ENCODE measurements at places on chromosomes 1 and 21. TPM values are rescaled to one million over a fixed set of nuclear protein-coding genes. Genes with fewer than 3 reads are reported as not detected.

DNA sequence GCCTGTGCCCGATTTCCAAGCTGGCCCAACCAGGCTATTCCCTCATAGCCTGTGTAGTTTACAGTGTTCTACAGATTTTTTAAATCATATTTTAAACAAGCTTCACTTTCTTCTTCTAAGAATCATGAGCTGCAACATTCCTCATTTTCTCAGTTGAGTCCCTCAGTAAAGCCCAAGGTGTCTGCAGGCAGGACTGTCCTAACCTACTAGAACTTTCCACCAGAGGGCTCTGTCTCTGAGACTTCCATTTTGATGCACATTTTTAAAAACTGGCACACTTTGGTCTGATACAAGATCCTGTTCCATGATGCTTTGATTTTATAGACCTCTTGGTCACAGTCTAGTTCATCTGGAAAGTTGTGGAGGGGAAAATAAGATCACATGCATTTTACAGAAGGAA is 21.6 kb upstream of the SLAMF6 start:
- peak; percentile 52 for DNase-seq

DNA sequence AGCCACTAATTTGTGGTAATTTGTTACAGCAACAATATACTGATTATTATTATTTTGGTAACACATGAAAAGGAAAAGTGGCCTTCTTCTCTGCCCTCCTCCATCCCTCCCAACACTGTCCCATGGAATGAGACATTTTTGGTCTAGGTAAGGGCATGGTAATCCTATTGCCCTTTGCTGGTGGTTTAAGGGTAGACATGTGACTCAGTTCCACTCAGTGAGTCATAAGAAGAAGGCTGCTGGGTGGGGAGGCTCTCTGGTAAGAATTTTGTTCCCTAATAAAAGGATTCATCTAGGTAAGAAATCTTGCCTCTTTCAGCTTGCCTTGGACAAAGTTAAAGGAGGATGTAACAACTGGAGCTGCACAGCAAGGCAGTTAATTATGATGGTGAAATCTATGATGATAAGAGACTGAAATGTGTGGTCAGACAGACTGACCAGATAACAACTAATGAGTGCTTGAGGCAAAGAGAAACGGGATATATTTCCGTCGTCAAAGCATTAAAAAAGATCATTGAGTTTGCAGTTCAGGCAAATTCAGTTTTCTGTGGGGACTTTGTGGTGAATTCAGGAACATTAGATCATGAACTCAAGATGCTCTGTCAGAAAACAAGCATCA is 232.0 kb upstream of the KCNK2 start:
- no peak for DNase-seq

DNA sequence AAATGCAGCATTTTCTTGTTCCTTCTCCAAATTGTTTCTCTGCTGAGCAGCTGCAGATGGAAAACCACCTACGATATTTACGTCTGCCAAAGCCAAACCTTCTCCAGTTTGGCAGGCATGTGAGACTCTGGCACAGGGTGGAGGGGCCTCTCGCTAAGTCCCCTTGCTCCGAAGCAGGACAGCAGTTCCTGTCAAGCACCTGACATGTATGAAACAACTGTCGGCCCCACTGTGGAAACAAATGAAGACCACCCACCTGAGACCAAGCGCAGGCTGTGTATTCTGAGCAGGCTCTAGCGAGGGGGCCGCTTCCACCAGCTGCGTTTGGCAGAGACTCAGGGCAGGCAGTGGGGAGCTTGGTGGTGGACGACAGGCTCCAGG is 74.7 kb downstream of the RIPK4 start:
- DNase-seq = no peak

DNA sequence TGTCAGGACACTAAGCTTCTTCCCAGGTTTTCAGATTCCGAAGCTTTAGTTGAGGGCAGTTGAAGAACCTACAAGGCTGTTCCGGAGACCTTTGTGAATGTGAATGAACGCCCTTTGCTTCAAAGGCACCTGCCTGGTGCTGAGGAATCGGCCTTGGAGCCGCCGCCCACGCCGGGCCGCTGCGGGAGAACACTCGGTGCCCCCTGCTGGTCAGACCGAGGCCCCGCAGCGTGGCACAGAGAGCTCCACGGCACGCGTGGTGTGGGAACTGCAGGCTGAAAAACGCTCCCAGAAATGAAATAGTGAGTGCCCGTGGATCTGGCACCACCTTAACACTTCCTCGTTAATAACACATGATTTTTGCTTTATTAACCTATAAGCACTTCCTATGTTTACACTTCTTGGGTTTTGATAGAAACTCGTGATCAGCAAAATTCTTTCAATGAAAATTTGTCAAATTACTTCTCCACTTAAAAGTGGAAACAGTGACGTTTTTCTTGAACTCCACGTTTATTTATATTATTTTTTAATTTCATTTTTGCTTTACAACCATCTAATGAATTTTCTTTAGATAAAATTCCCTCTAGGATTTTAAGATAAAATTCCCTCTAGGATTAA is 460.6 kb downstream of the DSCAM start:
- DNase-seq = no peak

DNA sequence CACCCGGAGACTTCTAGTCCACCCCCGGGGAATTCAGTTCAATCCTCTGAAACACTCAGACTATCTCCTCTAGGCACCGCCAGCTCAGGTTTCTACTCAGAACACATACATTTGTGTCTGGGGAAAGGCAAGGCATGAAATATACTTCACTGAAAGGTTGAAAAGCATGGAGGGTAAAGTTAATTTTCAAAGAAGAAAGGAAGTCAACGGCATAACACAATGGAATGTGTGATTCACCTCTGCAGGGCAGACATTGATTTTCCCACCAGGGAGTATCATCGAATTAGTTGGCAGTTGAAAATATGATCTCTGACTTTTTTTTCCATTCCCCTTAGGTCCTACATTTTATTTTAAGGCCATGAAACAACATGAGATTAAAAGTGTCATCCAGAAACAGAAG is 669.4 kb downstream of the SMYD3 start:
- no peak for DNase-seq

- DNase-seq = no peak
These were observed 54.5 kb downstream of the C8B start for GRCh38 chr1:56911098-56911938.

DNA sequence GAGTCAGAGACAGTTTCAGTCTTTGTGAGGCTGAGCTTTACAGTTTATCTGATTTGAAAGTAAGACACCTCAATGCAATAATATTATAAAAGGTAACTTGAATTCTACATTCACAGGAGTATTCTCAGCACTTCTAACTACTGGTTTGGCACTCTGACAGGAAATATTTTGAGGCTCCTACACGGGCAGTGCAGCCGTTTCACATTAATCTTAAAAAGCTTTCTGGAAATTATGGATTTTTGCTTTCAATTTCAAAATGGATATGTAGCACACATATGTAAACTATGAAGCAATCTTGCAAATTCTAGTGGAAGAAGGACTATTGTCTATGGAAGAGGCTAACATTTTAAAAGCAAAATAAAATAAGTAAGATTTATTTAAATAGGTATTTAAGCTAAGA is 262.9 kb upstream of the SNX7 start:
- DNase-seq = no peak

- no peak for DNase-seq
These were observed 32.2 kb upstream of the ARTN start for GRCh38 chr1:43901196-43901961.

DNA sequence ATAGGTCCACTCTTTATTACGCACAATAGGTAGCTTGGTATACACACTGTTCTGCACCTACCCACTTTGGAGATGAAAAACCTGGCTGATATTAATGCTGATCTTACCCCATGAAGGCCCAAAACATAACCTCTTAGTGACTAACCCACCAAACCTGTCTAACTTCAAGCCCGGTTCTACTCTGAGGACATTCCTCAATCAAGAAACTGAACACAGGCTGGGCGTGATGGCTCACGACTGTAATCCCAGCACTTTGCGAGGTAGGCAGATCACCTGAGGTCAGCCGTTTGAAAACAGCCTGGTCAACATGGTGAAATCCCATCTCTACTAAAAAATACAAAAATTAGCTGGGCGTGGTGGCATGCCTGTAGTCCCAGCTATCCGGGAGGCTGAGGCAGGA is 50.5 kb downstream of the EYA3 start:
- DNase-seq = no peak

DNA sequence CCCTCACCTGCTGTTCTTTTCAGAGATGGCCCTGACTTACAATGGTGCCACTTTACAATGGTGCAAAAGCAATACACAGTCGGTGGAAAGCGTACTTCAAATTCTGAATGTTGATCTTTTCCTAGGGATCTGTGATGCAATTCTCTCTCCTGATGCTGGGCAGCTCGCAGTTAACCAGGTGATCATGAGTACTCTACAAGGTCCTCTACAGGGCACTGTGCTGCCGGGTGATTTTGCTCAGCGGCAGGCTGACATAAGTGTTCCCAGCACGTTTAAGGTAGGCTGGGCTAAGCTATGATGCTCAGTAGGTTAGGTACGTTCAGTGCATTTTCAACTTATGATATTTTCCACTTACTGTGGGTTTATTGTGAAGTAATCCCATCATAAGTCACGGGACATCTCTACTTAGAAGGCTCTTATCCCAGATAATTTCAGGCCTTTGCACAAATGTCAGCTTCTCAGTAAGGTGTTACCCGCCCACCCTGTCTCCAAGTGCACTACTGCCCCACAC is 126.5 kb downstream of the KCNN3 start:
- DNase-seq = no peak

GRCh38 chr1:179034720-179035119 is 9.0 kb downstream of the FAM20B start:
- no peak for DNase-seq

GRCh38 chr1:57422271-57423134 is 1.4 kb downstream of the DAB1 start:
- DNase-seq = peak; percentile 72

DNA sequence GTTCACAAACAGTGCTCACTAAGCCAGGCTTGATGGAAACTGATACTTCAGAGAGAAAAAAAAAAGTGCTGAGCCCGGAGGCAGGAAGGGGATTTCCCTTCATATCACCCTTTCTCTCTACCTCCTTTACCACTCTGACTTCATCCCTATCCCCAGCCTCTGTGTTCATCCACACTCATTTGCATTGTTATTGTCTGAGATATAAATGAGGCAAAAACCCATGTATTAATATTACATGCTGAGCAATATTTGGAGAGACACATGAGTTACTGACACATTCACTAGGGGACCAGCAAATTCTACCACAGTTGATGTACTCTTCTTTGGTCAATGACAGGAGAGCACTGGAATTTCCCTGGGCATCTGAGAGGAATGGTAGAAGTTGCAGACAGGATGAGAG is 175.8 kb downstream of the TNFSF18 start:
- DNase-seq = no peak

DNA sequence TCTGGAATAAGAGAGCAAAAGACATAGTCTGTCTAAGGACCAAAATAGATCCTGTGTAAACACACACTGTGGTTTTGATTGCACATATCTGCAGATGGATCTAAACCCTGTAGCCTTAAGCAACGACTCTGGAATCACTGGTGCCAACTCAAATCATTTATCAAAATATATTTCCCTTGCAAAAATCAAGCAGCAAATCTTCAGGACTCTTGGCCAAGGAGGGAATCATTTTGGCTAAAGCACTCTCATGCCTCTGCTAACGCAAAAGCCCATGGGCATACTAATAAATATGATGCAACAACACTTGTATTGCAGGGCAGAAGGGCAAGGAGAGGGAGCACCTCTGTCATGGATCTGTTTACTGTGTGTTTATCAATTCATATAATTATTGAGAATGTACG is 155.4 kb upstream of the DUSP10 start:
- DNase-seq = no peak

DNA sequence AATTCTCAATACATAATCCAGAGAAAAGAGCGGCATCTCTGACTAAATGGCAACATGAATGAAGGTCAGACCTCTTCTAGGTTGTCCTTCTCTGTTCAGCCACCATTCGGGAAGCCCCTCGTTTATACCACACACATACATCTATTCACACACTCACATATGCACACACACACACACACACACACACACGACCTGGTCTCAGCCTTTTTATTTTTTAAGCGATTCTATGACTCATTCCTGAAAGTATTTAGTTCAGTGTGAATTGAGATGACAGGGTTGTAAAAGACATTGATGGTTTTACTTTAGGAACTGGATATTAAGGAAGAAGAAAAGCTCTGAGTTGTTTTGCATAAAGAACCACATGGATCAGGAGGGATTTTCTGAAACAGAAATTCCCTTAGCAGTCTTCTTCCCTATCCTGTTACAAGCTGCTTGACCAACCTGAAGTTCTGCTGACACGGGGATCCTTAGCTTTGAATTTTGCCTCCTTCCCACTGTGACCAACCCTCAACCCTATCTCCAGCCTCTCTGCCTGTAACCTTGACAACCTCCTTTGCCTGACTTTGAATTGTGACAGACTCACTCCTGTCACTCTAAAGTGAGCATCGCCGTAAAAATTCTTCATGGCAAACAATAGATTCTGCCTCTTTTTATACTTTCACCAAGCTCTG is 383.1 kb upstream of the ESRRG start:
- DNase-seq = no peak

GRCh38 chr1:203359010-203359571 is 8.2 kb upstream of the FMOD start:
- no peak for DNase-seq

DNA sequence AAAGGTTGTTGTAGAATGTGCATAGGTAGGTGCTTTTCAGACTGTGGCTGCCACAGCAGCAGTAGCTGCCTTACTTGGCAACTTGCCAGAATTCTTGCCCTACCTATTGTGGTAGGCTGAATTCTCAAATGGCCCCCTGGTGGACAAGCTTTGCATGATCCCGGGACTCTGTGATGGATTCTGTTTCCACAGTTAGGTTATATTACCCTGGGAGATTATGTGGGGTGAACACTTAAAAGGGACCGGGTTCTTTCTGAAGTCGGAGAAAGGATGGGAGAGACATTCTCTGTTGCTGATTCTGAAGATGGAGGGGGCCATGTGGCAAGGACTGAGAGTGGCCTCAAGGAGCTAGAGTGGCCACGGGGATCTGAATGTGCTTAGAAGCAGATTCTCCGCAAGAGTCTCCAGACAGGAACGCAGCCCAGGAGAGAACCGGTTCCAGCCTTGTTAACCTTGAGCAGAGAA is 32.1 kb upstream of the KCNE1 start:
- DNase-seq = peak; percentile 32

DNA sequence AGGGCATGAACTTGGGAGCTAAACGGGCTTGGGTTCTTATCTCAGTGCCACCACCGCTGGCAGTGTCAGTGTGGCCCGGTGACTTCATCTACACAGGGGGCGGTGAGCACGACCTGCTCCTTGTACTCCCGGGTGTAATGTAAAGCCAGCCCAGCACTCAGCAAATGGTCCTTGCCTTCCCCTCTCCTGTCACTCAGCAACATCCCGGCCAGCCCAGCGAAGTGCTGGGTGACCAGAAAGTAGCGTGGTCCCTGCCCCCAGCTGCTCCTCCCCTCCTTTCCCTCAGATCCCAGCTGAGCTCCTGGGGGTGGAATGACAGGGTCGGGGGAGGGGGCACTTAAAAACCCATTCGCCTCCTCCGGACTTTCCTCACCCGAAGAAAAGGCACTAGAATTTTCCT is 7.2 kb downstream of the KCNN3 start:
- DNase-seq = no peak

Gene SLAMF6
- not detected for total RNA-seq

Gene OPTC
- not detected for total RNA-seq

Gene LIPI
- not detected for total RNA-seq

Gene RASSF5
- not detected for total RNA-seq

Gene PSMA5
- total RNA-seq = 147 TPM

Gene ADCY10
- not detected for total RNA-seq

Gene DCST1
- total RNA-seq = not detected

Gene COL6A2
- total RNA-seq = 69.1 TPM

Gene TNFRSF1B
- total RNA-seq = not detected

Gene PMF1
- total RNA-seq = 97.2 TPM

Gene TFF2
- total RNA-seq = not detected

Gene PGLYRP4
- total RNA-seq = not detected
